ENCODE measurements at places on chromosomes 3 and 15.

DNA sequence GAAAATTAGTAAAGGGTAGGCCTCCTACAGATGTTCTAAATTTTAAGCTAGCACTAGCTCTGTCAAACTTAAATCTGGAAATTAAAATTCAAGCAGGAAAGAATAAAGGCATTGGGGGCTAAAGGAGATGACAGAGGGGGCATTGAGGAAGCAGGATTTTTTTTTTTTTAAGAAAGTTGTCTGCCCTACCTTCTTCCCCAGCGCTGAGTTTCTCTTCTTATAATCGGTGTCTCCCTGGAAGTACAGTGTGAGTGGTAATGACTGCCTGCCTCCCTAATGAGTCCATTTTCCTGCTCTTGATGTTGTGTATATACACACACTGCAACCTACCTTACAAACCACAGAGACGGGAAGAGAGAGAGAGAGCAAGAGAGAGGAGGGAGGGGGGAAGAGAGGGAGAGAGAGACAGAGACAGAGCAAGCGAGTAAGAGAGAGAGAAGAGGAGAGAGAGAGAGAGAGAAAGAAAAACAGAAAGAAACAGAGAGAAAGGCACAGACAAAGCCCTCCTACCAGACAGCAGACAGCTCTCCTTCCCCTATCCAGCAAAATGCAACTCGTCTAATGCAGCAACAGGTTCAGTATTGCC, 47.0 kb downstream of the ZBTB20 start:
- DNase-seq, result peak; percentile 82

DNA sequence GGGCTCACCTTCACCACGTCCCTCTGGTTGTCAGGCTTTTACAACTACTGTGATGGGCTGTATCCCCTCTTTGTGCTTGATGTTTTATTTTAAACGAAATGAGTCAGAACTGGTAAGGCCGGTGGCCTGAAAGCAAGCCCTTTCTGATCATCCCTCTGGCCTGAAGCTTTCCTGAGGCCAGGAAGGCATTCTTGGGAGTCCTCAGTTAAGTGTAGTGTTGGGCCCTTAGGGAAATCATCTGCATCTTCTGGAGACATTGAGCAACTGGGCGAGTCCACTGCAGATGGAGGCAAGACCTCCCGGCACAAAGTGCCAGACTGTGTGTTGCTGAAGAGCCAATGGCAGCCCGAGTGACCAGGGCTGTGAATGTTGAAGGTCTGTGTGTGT, 33.0 kb upstream of the AMOTL2 start:
- no peak for DNase-seq

- no peak for DNase-seq
Measured at GRCh38 chr3:69058947-69059224, 6.8 kb upstream of the TMF1 start.

DNA sequence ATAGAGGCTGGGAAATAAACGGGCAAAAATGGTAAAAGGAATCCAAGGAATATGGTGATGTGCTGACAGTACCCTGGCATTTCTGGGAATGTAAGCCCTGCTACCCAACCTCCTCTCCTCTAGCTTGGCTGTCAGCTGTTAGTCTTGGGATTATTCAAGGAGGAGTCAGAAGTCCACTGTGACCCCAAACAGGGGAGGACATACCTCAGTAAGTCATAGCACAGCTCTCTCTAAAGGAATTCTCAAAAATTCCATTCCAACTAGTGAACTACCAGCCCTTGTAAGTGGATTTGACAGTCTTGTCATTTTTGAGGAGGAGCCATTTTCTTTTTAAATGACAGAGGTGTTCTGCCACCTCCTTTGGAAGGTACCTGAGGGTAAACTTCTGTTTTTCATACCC, 207.5 kb downstream of the PDCD6IP start:
- no peak for DNase-seq

DNA sequence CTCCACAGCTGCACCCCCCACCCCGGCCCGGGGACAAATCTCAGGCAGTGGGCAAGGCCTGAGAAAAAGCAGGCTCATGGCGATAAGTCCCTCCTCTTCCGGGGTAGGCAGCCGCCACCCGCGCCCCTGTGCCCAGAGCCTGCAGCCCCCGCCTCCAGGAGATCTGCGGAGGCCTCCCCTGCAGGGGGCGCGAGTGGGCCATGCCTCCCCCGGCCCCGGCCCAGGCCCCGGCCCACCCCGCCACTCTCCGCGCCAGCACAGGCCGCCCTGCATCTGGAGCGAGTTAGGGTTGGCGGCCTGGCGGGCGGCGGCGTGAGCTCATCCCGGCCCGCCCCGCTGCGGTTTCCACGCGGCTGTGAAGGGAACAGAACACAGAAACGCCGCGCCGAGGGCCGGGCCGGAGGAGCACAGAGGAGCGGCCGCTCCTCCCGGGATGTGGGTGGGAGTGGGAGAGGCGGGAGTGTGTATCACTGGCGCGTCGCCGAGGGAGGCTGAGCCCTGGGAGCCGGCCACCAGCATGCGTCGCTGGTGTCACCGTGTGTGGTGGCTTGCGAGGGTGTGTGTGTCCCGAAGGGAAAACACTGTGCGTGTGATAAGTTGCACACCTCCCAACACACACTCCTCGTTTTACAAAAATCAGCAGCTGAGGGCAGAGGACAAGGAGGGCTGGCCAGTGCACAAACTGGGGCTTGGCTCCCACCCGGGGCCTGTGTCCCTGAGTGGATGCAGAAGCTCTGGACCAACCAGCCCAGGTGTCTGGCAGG, 17.2 kb downstream of the MYL3 start:
- no peak for DNase-seq

GRCh38 chr3:49805897-49806701, 3.0 kb downstream of the INKA1 start:
- DNase-seq, result no peak

DNA sequence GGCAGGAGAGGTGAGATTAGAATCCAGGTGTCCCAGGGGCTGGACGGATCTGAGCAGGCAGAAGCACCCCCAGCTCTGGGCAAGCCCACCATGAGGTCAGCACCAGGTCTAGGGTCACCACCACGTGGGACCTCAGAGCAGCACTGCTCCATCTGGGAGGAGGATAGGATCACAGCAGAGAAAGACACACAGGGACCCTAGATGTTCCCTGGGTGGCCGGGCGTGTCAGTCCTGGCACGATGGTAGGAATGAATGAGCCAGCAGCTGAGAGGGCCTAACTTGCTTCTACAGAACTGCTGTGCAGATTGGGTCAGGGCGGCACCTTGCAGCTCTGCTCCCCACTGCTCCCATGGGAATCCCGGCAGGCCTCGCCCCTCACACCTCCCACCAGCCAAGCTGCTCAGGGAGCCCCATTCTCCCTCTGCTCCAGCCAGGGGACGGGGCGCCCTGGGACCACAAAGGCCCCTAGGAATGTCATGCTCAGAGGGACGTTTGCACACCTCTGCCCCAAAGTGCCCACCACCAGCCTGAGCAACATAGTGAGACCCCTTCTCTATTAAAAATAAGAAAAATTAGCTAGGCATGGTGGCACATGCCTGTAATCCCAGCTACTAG, 66.3 kb downstream of the ZNF445 start:
- no peak for DNase-seq

- no peak for DNase-seq
Measured at GRCh38 chr3:2156244-2156847, 57.7 kb downstream of the CNTN4 start.

GRCh38 chr3:12947504-12948369, 106.4 kb upstream of the RPL32 start:
- no peak for DNase-seq

Data from NCI-H1417 treated with DMSO at 0.1 percent for 48 hours (cell line).